ENCODE measurements at places on chromosomes 7 and 10.

- no peak for DNase-seq
Measured at GRCh38 chr10:110834629-110835301, 37.0 kb upstream of the PDCD4 start.

GRCh38 chr10:100334762-100335161 lies 4.7 kb upstream of the PKD2L1 start:
- no peak for DNase-seq

GRCh38 chr7:21134631-21135030 lies 293.3 kb upstream of the SP4 start:
- no peak for DNase-seq

GRCh38 chr10:119700321-119700954 lies 25.4 kb upstream of the INPP5F start:
- DNase-seq = no peak

- no peak for DNase-seq
Measured at GRCh38 chr7:80550005-80550404, 38.1 kb upstream of the GNAT3 start.

DNA sequence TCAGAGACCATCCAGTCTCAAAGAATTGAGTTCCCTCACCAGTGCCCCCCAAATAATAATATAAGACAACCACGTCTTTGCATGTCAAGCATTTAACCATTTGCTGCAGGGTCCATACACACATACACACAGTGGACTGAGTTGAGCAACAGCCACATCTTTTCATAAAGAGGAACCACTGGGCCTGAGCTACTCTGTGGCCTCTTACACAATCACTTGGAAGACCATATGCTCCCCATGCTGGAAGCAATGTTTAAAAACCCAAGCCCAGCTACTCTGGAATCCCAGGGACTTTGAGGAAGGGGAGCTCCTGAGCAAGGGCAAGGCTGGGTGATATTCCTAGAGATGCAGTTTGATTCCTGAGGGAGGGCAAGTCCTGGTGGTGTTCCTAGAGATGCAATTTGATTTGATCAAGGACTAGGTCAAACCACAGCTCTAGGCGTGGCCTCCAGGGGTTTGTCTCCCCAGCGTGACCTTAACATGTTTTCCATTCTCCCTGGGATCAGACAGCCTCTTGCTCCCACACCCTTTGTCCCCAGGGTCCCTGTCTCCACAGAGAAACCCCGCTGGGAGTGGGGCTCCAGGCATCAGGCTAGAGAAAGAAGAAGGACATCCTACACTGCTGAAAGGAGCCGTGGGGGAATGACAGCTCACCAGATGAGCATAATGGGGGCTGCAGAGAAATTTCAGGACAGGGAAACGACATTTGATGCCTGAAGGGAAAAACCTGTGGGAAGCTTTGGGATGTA lies 376.2 kb upstream of the MGMT start:
- no peak for DNase-seq

- no peak for DNase-seq
Measured at GRCh38 chr10:14688606-14689005, 86.1 kb downstream of the FAM107B start.

- no peak for DNase-seq
Measured at GRCh38 chr7:6250364-6250833, 22.0 kb downstream of the CYTH3 start.

GRCh38 chr10:110141871-110142635 lies 65.4 kb upstream of the MXI1 start:
- no peak for DNase-seq

DNA sequence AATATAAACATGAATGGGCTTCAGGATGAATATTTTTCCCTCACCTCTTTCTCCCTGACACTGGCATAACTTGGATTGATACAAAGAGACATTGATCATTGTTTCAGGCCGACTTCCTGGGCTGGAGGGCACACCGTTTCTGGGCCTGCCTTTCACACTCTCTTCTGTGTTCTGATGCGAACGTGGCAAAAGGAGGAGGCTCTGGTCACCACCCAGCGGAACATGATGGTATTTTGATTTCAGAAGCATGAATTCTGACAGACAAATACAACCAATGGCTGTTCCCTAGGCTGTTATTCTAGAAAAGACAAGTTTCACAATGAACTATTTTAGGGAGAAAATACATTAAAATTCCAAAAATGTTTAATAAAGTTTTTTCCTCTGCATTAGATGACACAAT lies 534.5 kb upstream of the MKI67 start:
- no peak for DNase-seq

DNA sequence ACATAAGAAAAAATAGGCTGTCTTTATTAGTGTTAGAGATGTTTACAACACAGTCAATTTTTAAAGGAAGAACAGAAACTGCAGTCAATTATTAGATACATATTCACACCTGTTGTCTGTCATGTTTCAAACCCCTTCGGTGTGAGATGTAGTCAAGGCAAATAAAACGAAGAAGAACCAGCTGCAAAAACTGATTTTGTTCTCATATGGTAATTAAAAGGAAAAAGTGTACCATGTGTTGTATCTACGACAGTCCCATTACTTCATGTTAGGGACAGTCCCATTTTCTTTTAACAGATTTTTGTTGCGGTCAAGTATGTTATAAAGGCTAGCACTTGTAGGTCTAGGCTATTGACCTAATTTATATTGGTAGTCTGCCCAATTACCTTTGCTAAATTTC lies 149.4 kb downstream of the LRRN3 start:
- no peak for DNase-seq

GRCh38 chr10:75394221-75394620 lies 7.3 kb downstream of the ZNF503 start:
- DNase-seq = no peak

DNA sequence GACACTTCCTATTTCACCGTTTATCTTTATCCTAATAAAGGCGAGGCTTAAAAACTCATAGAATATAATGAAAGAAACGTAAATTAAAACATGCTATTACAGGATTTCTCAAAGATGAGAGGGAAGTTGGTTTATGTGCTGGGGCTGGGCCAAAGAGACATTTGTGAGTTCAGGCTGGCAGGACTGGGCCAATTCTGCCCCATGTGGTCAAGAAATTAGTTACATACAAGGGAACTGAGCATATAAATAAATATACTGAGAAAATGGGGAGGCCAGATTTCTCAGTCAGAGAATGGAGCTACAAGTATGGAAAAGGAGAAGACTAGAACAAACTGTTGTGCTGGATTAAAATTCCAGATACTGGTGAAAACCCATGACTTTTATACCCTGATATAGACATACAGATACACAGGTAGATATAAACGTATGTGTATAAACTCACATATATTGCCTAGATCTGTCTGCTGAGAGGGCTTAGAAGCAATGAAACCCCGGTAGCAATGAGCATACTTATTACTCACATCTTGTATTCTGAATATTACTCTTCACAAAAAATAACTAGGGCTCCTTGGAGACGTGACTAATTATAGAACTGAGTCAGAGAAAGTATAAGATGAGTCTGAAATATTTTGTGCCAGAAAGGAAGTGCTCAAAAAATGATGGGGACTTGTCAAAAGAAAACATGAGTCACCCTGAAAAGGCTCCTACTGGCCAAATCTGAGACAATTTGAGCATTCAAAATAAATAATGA lies 155.7 kb upstream of the FGFR2 start:
- DNase-seq = peak; percentile 63

- no peak for DNase-seq
Measured at GRCh38 chr7:142808802-142809583, 38.2 kb downstream of the PRSS2 start.

GRCh38 chr7:22681852-22682657 lies 44.9 kb upstream of the IL6 start:
- DNase-seq = no peak

GRCh38 chr10:1368842-1369171 lies 312.6 kb downstream of the WDR37 start:
- no peak for DNase-seq

GRCh38 chr7:69864822-69865221 lies 266.5 kb downstream of the AUTS2 start:
- DNase-seq = no peak

DNA sequence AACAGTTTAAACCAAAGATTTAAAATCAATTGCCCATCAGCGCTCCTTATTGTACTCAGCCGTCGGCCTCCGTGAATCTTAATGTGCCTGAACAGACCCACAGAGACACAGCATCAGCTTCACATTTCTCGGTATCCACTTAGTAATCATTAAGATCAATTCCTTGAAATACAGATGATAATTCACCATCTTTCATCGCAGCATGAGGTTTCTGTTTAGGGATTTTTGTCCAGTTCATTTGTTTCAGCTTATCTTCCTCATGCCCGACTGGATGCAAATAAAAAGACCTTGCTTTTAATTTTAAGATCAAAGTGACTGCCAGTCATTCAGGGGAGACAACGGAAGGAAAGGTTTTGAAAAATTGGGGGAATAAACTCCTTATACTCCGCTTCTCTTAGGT lies 207.8 kb downstream of the WDR37 start:
- DNase-seq = no peak

DNA sequence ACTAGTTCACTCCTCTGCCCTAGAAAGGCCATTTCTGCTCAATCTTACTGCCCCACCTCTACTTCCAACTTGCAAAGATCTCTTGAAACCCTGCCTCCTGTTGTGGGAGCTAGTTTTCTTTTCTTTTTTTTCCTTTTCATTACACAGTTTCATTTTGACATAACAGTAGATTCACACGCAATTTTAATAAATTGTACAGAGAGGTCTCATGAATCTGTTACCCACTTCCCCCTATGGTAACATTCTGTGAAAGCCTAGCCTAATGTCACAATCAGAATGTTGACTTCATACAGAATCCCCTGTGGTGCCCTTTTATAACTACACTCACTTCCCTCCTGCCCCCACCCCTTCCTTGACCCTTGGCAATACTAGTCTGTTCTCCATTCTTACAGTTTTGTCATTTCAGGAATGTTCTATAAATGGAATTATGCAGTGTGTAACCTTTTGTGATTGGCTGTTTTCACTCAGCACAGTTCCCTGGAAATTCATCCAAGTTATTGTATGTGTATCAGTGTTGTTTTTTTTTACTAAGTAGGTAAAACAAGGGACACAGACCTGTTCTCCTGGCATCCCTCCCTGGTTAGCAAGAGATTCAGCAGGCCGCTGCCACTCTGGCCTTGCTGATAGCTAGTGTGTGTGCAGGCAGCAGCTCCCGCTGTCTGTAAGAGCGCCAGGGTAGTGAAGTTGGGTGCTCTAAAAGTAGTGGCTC lies 21.5 kb downstream of the CHST3 start:
- no peak for DNase-seq

DNA sequence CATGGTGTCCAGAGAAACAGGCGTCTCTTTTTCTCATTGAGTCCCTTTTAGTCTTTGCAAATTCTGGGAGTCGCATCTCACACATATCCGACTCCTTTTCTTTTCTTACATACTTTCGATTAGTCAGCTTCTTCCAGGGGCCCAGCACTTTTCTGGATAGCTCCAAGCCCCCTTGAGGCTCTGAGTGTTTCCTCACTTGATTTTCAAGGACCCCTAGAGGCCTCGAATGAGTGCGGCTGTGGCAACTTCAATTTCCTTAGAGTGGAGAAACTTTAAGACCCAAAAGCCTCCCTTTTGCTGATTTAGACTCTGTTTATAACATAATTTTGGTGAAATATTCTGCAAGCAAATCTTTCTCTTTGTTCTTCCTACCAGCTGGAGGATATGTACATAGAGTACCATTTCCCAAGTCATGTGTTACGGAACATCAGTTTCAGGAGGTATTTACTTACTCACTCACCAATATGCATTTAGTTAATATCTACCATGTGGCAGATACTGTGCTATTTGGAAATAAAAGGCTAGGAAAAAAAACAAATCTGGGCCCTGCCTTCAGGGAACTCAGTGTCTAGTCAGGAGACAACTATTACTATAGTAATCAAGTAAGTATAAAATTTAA lies 555.2 kb downstream of the REEP3 start:
- no peak for DNase-seq

DNA sequence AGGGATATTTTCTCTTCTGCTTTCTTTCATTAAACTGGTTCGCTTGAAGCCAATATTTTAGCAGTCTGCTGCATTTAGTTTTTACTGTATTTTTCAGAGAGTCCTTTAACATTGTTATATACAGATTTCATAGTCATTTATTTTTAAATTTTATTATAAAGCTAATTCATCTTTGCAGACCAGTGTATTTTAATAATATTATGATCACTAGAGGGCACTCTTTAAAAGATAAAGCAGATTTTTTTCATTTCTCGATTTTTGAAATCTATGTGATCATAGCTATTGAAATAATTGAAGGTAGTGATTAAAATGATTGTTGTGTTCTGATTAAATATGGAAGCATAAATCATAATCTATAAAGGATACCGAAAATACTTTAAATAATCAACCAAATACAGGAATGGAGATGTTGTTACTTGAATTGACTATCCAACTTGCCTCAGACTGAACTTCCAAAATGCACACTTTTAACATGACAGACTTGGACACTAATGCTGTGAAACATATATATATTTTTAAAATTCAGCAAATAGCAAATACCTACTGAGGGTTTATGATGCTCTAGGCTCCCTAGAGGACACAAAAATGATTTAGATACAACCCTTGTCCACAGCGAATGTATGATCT lies 35.2 kb downstream of the ST7 start:
- DNase-seq = no peak

- peak; percentile 46 for DNase-seq
Measured at GRCh38 chr10:70849582-70850016, 33.9 kb downstream of the SGPL1 start.

GRCh38 chr10:81865581-81865980 lies 9.4 kb upstream of the NRG3 start:
- DNase-seq = no peak

DNA sequence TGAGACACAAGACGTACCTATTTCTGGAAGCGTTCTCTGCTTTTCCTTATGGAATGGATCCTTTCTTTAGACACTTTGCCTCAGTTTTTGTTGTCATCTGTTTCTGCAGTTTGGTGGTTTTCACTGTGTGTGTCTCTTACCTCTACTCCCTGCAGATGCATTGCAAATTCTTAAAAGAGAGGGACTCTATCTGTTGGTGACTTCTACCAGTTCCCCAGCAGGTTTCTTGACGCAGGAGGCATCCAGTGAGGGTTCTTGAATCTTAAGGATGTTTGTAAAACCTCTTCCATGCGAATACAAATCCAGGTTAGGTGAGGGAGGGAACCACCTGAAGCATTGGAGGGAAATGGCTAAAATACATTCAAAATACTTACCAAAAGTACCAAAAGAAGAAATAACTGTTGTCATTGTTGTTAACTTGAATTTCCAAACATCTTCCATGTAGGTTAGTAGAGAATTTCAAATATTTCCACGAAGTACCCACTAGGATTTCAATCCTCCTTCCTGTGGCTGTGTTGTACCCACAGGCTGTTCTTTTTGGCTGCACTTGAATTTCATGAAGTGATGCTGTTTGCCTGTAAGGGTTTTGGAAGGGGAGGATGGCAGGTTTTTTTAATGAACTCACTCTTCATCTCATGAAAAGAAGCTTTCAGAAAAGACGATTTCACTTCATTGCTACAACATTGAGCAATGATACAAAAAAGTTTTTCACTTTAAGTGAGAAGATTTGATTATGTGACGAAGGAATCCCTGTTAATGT lies 32.2 kb downstream of the PLXDC2 start:
- DNase-seq = no peak

- no peak for DNase-seq
Measured at GRCh38 chr7:138825049-138825721, 27.2 kb upstream of the ATP6V0A4 start.

- no peak for DNase-seq
Measured at GRCh38 chr10:130687566-130687965, 551.4 kb downstream of the GLRX3 start.

All from GM04504 (cell line).